ENCODE measurements at places on chromosomes 6 and 20.
A peak's percentile ranks its signal among the peaks of the same experiment; 100 is the strongest.

DNA sequence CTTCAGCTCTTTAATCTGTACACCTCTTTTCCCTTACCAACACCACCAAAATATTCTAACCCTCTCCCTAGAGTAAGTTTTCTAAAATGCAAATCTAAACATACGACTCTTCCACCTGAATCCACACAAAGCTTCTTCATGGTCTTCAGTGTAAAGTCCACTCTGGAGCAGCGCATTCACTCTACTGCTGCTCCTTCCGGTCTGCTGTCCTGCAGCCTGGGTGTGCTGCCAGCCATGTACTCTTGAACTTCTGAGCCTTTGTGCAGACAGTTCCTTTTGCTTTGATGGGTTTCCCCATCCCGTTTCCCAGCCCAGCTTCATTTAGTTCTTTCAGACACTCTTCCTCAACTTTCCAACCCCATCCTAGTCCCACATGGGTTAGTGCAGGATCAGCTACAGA lies 108.7 kb upstream of the SGK1 start:
- DNase-seq = no peak

DNA sequence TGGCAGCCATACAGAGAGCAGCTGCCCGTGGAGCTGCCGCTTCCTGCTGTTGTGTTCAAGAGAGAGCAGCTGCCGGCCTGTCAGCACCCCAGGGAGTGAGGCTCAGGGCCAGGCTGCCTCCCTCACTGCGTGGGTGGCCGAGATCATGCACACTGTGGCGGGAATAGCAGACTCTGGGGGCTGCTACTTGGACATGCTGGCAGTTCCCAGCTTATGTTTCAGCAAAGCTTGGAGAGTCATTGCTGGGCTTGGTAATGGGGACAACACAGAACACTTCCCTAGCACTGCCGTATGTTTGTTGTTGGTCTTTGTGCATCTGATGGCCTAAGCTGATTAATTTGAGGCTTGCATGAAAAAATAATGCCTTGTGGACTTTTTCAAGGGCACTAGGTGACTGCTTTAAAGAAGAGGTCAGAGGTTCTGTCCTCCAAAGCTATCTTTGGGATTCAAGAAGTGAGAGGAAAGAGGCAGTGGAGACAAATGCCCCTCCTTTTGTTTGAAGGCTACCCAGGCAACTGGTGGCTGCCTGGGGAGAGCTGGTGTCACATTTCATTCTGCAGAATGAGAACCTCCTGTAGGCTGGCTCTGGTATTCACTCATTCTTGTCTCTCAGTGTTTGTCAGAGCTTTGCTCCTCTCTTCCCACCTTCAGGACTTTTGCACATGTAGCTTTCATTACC lies 18.8 kb downstream of the MRAP2 start:
- peak; percentile 30 for DNase-seq

DNA sequence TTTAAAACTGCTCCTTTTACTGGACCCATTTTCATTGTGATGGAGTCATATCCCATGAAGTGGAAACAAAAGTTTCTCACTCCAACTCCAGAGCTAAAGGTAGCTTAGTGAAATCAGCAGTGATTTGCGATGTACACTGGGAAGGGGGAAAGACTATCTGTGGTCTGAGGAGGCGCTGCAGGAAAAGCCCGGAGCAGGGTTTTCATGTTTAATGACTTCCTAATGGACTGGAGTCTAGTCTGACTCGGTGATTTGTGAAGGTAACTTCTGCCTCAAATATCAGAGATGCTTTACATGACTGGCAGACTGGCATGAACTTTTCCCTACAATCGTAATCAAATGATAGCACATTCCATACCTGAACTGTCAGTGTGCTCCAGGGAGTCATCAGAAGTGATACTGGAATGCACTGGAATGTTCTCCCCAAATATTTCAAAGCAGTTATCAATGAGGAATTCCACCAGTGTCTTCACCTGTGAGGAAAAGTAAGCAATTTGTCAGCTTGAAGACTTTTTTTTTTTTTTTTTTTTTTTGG lies 7.0 kb downstream of the TAGAP start:
- no peak for DNase-seq

- DNase-seq = no peak
These were observed 128.2 kb downstream of the FRK start for GRCh38 chr6:115932481-115932880.

GRCh38 chr6:150037526-150038201 lies 12.3 kb upstream of the RAET1L start:
- no peak for DNase-seq

GRCh38 chr20:58361481-58362205 lies 27.4 kb upstream of the VAPB start:
- no peak for DNase-seq

- DNase-seq = no peak
These were observed 133.9 kb downstream of the KCNQ5 start for GRCh38 chr6:72755752-72756151.

DNA sequence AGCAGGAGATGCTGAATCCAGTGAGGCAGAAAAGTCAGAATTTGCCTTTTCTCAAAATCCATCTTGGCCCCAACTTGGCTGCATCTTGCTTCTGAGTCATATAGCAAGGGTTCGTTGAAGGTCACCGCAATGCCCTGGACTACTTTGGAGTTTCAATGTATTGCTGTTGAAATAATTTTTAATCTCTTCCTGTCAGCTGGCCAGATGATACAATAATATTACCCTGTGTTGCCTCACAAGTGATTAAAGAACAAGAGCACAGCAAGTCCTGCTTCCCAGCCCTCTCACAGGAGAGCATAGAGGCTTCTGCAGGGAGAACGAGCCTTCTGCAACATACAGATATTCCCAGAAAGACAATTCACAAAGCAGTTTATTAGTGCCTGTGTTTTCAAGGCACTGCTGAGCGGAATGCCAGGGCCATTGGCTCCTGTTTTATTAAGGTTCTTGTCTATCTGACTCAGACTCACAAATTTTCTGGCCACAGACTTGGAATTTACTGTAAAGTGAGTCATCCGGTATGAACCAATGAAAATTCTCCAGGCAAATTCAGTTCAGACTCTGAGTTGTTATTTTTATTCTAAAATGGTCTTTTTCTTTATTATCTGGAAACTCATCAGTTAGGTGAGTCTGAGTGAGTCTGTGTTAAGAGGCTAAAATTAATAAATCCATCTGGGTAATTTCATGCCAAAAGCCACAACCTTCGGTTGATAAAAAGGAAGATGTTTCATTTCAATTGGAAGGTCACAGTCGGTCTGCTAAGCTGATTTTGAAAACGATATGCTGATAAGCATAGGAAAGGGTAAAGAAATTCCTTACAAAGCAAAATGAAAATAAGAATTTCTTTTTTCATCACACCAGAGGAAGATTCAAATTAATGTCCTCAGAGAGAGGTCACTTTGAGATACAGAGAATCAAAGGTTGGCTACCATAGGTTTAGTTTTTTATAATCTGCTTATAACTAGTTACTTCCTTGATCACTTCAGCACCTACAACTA lies 289.4 kb upstream of the STXBP5 start:
- DNase-seq = no peak

- DNase-seq = no peak
These were observed 5.4 kb downstream of the ADA start for GRCh38 chr20:44646023-44646640.

GRCh38 chr6:5335020-5335419 lies 73.7 kb downstream of the FARS2 start:
- DNase-seq = no peak

GRCh38 chr6:18261877-18262276 lies 2.5 kb downstream of the DEK start:
- DNase-seq = no peak

GRCh38 chr6:106044151-106044550 lies 42.0 kb upstream of the PRDM1 start:
- DNase-seq = no peak

DNA sequence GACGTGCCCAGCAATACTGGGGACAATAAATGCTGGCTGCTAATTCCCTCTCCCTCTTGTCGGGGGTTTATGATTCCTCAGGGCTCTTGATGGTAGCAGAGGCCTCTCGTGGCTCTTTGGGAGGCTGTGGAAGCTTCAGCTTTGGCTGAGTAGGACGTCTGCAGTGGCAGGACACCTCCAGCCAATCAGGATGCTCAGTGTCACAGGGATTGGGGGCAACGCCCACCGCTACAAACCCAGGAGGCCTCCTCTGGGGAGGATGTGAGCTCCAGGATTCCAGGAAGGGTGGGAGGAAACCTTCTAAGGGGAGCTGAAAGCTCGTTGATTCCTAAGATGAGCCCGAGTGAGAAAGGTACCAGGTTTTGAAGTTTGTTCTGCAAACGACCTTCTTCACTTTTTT lies 19.4 kb downstream of the RSPO4 start:
- no peak for DNase-seq

DNA sequence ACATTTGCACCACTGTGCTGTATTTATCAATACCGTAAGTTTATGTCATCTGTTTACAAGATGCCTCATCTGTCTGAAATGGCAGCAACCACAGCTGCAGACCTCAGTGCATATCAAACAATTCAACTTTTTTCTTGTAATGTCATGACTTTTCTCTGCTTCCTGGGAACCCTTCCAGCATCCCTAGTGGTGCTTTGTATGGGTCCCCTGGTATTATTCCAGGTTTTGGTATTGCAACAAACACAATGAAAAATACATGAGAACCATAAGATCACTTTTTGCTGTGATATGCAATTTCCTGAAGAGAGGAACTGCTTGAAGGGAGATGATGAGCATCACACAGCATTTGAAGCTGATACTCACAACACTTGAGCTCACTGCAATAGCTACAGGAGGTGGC lies 12.0 kb upstream of the TXNDC5 start:
- no peak for DNase-seq

DNA sequence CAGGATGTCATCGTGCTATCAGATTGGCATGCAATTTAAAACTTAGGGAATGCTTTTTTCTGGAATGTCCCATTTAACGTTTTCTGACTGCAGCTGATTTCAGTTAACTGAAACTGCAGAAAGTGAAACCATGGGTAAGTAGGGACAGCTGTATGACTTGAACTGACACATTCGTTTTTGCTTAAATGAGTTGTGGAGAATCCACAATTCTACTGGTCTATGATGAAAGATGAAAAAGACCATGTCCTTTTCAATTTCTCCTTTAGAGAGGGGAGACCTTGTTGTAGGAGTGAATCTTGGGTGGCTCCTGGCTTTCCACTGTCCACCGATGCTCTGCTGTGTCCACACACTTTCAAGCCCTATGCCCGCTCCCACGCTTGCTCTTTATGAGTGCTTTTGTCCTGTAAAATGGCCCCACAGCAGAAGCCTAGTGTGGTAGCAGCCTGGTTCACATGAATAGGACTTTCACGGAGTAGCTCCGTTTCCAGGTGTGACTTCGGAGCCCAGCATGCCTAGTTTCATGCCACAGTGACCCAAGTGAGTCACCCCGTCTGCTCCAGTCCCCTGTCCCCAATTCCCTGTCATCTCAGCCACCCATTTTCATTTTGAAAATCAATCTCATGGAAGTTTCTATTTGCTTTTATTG lies 21.9 kb downstream of the DYNLT1 start:
- no peak for DNase-seq

- DNase-seq = no peak
These were observed 1.2 kb downstream of the ANGPT4 start for GRCh38 chr20:914727-915498.

GRCh38 chr6:131225127-131225526 lies 89.9 kb downstream of the AKAP7 start:
- DNase-seq = no peak

DNA sequence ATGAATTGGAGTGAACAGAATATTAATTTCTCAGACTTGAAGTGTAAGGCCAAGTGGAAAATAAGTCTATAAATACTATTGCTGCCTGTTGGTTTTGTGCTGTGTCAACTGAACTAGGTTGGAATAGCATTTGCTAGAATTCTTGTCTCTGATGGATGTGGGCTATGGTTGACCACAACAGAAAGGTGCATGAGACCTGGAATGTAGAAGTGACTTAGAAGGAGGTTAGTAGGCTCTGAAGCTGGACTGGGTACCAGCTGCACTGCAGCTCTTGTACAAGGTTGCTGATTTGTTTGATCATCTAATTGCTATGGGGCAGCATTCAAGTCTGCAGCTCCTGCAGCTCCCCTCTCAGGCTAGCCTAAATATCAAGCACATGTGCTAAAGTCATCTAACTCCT lies 479.0 kb upstream of the NRSN1 start:
- DNase-seq = no peak

DNA sequence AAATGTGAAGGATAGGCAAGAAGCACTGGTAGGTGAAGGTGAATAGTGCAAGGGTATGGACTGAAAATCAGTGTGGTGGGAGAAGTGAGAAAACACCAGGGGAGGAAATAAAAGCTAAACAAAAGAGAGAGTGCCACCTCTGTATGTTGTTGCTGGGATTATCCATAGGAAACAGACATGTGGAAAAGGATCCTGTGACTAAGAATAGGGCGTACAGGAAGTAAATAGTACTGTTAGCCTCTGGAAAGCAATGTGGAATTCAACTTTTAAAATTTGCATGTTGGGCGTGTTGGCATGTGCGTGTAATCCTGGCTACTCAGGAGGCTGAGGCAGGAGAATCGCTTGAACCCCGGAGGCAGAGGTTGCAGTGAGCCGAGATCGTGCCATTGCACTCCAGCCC lies 661.7 kb downstream of the KIF16B start:
- DNase-seq = no peak

DNA sequence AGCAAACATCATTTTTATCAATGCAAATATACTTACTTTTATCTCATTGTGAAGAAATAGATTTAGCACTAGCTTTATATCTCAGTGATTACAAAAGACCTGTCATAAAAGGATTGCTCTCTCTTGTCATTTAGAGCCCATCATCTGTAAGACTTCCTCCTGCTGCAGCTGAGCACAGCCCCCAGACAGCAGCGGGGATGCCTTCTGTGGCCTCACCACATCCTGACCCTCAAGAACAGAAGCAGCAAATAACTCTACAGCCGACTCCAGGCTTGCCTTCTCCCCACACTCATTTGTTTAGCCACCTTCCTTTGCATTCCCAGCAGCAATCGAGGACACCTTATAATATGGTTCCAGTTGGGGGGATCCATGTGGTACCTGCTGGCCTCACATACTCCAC lies 127.0 kb upstream of the EDN1 start:
- no peak for DNase-seq

DNA sequence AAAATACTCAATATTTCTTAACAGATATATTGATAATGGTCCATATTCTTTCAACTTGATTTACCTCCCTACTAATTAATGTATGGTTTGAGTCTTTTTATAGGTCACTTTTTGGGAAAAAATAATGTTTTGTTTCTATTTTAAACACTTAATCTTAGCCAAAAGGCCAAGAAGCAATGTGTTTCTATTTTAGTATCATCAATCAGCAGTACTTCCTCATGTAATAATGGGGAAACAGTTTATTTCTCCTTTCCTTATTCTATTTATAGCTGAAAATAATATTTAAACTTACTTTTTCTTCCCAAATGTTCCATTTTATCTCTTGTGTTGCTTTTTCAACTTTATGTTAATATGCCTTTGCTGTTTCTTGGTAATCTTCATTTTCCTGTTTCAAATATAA lies 295.1 kb downstream of the ALDH8A1 start:
- no peak for DNase-seq

DNA sequence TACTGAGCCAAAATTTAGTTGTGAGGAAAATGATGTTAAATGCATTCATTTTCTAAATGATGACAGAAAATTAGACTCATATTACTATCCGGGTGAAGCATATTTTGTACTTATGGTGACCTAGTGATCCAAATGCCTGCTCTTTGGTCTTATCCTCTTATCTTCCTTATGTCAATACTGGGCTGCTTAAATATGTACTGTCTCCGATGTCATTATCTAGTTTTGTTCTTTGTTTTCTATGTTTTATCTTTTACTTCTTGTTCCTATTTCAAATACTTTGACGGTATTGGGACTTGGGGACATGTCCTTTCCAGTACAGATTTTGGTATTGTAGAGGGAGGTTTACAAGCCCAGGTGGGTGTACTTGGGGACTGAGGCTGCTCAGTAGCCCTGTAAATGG lies 124.6 kb upstream of the ESR1 start:
- no peak for DNase-seq

All from HuH-7.5 (cell line).